ENCODE measurements at places on chromosomes 6 and 20.

GRCh38 chr6:55511122-55511800 is 67.7 kb downstream of the HMGCLL1 start:
- no peak for DNase-seq

- DNase-seq, result no peak
Measured at GRCh38 chr6:78324213-78324612, 543.1 kb upstream of the IRAK1BP1 start.

- no peak for DNase-seq
Measured at GRCh38 chr6:130041594-130041993, 23.2 kb downstream of the L3MBTL3 start.

GRCh38 chr20:1623501-1624205 is 3.8 kb upstream of the SIRPB1 start:
- no peak for DNase-seq

DNA sequence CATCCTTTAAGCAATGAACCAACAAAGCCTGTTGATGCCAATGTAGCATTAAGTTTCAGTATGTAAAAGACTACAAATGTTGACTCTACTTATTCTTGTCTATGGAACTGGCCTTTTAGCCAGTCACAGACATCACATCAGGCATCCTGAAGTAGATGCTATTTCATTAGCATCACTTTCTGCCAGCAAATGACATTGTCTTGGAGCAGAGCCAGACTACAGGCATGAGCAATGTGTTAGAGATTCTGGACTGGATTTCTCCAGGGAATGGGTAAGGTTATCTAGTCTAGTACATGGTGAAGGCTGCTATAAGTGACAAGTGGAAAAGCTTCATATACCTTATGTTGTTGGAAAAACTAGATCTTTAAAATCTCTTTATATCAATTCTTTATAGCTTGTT is 142.9 kb downstream of the ADGRB3 start:
- no peak for DNase-seq

GRCh38 chr6:52815167-52816092 is 11.8 kb upstream of the GSTA1 start:
- DNase-seq, result peak; percentile 11

GRCh38 chr6:110944681-110945151 is 13.8 kb upstream of the GTF3C6 start:
- no peak for DNase-seq
